ENCODE measurements at places on chromosomes 13 and 19.

GRCh38 chr13:22311734-22312404 lies 641.0 kb downstream of the FGF9 start:
- DNase-seq: no peak

- no peak for DNase-seq
Observed at GRCh38 chr19:49938662-49939061, 9.4 kb upstream of the NUP62 start.

DNA sequence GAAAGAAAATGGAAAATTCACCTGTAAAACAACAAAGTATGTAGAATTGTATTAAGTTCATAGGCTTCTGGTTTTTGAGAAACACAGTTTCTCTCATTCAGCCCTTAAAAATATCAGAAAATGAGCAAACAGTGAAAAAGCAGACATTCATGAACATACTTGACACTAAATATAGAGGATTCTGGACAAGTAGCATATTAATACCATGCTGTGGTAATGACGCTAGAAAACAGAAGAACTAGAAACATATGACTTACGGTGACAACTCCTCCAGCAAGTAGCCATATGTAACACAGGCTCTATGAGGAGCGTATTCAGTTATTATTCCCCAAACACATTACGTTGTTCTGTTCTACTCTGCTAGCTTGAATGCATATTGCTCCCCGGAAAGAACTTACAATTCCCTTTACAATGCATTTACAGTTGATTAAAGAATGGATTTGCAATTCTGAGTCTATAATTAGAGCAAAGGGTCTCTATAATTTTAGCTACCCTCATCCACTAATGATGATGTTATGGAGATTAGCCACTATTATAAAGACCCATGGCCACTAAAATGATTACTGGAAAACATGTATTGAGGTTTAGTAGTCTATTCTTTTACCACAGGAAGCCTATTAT lies 672.1 kb downstream of the EFNB2 start:
- DNase-seq: no peak

DNA sequence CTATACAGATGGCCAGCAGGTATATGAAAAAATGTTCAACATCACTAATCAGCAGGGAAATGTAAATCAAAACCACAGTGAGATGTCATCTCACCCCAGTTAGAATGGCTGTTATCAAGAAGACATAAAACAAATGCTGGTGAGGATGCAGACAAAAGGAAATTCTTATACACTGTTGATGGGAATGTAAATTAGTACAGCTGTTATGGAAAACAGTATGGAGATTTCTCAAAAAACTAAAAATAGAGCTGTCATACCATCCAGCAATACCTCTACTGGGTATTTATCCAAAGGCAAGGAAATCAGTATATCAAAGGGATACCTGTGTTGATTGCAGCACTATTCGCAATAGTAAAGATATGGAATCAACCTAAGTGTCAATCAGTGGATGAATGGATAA lies 22.9 kb downstream of the COG3 start:
- no peak for DNase-seq

DNA sequence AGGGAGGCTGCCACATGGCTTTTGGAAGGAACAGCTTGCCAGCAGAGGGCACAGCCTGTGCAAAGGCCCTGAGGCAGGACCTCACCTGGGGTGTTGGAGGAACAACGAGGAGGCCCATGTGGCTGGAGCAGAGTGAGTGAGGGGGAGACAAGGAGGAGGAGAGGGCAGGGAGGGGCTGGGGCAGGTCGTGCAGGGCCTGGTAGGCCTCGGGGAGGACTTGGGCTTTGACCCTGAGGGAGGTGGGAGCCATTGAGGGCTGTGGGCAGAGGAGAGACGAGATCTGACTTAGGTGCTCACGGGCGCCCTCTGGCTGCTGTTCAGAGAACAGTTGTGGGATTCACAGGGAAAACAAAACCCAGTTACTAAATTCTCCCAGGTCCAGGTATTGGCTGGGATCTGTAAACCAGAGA lies 25.2 kb downstream of the ZNRF4 start:
- peak; percentile 60 for DNase-seq

GRCh38 chr13:35659796-35660195 lies 183.3 kb upstream of the MAB21L1 start:
- no peak for DNase-seq

DNA sequence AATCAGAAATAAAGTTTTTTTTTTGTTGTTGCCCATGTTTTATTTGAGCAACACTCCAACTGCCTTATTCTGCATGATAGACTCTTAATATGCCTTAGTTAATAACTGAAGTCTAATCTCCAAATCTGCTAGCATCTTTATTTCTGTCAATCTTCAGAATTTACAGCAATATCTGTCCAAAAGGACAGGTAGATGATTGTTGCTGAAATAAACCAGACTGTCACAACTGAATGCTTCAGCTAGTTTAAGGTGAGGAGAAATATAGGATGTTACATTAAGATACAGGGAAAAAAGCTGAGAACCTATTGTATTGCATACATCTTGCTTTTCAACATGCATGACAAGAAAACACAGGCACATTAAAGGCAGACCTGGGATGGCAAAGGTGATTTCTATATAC lies 204.3 kb downstream of the SLITRK1 start:
- DNase-seq: no peak

DNA sequence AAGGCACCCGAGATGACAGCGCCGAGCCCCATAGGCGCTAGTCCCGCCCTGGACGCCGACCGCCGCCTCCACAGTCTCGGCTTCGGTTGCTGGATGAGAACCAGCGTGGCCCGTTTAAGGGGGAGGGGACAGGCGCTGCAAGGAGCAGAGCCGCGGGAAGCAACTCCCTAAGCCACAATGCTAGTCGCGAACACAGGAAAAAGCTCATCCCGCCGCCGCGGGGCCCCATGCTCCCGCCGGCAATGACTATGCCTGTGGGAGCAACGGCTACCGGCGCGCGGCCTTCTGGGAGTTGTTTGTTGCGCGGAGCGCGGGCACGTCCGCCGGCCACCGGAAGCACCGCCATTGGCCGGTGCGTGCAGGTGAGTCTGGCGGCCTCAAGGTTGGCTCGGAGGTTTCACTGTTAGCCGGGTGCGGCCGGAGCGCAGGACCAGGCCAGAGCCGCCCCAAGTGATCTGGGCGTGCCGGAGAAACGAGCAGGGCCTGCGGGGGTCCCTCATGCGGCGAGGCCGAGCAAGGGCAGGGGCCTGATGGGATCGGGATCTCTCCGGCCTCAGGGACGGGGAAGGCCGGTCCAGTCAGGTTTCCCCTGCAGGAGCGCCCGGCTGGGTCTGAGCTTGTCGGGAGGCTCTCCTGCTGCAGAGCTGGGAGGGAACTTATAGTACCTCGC lies at the start of gene ZNF544:
ZNF544 (plus strand) TSS at position 330 of the 670 bp plus-strand sequence. CDS start 15,110 bp downstream, outside the sequence.
- DNase-seq: peak; percentile 90

GRCh38 chr13:110627761-110628476 lies 12.6 kb downstream of the NAXD start:
- DNase-seq: no peak

DNA sequence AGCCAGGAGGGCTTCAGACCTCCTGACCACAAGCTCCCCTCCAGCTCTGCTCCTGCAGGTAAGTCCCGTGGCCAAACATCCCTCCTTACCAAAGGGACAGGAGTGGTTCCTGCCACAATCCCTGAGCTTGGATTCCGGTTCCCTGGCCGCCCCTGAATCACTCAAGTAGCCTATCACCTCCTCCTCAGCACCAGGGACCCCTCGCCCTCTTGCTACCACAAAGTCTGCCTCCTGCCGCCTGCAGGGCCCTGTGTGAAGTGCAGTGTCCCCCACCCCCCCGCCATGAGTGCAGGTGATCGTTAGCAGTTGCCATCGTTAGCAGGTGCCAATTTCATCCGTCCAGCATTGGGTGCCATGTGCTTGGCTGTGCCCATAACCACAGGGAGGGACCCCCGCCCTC lies 40.8 kb upstream of the RANBP3 start:
- DNase-seq: no peak

- no peak for DNase-seq
Observed at GRCh38 chr13:59877933-59878332, 285.8 kb downstream of the DIAPH3 start.

- DNase-seq: no peak
Observed at GRCh38 chr19:37413313-37414084, 42.6 kb downstream of the ZNF527 start.

DNA sequence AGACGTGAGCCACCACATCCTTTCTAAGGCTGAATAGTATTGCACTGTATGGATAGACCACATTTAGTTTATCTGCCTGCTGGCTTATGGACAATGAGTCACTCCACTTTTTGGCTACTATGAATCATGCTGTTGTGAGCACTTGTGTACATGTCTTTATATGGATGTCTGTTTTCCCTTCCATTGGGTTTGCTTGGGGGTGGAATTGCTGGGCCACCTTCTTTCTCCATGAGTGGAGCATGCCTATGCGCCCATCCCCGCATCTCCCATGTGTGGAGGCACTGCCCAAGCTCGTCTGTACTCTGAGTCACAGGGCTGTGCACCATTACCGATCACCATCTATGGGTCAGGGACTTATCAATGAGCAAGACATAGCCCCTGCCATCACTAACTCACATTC lies 127.2 kb upstream of the GJB6 start:
- no peak for DNase-seq

DNA sequence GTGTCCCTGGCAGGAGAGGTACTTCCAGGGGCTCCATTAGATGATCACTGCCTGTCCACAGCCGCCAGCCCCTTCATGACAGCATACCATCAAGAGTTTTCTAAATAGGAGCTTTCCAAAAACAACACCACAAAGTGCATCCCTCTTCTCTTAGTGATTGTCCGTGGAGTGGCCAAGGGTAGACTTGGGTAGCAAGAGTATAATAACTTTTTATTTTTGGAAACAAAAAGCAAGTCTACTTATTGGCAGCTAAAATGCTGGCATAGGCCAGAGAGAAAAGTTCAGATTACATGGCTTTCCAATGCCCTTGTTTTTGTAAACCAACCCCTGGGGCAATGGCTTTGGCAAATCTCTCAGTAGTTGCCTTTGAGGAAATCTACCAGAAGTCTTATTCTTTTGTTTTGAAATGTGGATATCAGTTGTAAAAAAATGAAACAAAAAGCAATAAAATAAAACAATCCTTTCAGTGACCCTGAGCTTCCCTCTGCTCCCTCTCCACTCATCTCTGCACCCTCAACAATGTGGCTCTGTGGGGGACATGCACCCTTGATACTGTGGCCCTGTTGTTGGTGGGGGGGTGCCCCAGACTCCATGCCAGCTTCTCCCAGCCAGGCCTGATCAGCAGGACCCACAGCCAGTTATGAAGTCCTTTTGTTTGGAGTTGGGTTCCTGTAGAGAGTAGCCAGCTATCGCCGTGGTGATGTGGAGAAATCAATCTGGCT lies 294.1 kb downstream of the DLEU7 start:
- no peak for DNase-seq

GRCh38 chr13:23847497-23847896 lies 41.7 kb downstream of the MIPEP start:
- DNase-seq: no peak

- no peak for DNase-seq
Observed at GRCh38 chr13:97113231-97114001, 108.7 kb upstream of the MBNL2 start.

- DNase-seq: no peak
Observed at GRCh38 chr13:30618186-30618929, 638 bp downstream of the USPL1 start.

- peak; percentile 60 for DNase-seq
Observed at GRCh38 chr19:13861392-13861713, 15.6 kb upstream of the NANOS3 start.

DNA sequence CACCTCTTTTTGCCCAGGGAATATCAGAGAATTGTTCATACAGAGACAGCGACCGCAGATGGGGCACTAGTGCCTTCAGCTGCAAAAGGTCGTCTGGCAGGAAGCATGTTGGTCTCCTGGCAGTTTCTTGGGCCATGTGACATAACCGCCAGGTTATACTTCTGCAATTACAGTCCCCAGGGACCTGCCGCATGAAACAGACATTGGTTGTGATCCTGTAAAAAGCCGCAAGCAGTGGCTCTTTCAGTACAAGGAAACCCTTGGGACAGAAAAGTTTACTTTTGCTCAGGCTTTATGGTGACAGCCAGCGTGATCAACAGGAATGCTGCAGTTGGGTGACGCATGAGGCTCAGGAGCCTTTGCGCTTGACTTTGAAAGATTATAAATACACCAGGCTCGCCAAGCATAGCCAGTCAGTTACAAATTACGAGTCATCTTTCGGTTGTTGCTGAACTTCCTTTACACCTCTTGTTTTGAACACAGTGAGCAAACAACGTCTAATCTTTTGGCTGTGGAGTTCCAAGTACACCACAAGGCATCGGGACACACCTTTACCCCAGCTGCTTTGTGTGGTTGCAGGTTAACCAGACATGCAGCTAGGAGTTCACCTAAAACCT lies 50.5 kb upstream of the UBE2L5 start:
- peak; percentile 70 for DNase-seq

GRCh38 chr13:98461486-98462240 lies 115.2 kb downstream of the STK24 start:
- no peak for DNase-seq

GRCh38 chr19:38849147-38849859 lies 483 bp downstream of the HNRNPL start:
- DNase-seq: peak; percentile 97

DNA sequence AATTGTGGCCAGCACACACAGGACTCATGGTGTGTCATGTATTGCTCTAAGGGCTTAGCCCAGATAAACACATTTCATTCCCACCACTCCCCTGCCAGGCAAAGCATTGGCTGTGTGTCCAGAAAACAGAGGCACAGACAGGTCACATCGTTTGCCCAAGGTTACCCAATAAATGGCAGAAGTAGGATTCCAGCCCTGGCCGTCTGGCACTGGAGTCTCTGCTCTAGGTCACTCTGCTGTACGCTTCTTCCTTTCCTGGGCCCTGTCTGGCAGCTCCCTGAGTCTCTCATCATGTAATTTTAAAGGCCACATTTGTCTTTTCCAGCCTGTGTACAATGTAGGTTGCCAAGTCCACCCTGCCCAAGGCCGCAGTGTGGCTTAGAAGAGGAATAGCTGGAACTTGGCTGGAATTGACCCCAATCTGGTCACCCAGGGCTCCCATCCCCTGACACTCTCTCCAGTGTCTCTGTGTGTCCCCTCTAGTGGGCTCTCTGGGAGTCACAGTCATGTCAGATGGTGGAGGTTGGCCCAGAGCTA lies 264.5 kb upstream of the TSHZ3 start:
- no peak for DNase-seq

DNA sequence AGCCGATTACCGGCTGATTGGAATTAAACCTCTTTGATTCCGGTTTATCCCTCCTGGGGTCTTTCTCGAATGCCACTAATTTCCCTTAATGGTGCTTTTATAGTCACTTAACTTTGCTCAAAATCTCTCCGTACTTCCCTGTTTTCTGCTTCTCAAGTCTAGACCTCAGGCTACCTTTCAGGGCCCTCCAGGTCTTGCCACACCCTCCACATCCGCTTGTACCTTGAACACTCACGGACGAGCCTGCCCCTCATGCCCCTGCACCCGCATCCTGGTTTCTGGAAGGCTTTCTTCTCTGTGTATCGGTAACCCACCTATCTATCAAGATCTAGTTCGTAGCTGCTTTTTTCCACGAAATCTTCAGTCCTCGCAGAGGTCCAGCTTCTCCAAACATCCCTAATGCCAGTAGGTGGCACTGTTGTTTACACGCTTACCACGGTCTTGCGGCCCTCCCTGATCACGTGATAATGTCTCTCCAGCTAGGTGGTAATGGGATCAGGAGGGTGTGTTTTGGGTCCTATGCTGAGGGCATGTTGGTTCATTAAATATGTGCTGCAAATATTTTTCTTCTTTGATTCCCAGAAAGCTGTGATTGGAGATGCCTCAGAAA lies 13.8 kb downstream of the ATP12A start:
- peak; percentile 79 for DNase-seq

GRCh38 chr13:77387607-77388200 lies 60.8 kb upstream of the MYCBP2 start:
- DNase-seq: no peak

GRCh38 chr19:43562226-43562697 lies 13.1 kb downstream of the XRCC1 start:
- DNase-seq: no peak

GRCh38 chr13:40438999-40439797 lies 227.2 kb downstream of the FOXO1 start:
- DNase-seq: no peak
